ENCODE measurements at places on chromosomes 6 and 20.

- DNase-seq = no peak
Observed at GRCh38 chr20:8292793-8293192, 160.7 kb downstream of the PLCB1 start.

DNA sequence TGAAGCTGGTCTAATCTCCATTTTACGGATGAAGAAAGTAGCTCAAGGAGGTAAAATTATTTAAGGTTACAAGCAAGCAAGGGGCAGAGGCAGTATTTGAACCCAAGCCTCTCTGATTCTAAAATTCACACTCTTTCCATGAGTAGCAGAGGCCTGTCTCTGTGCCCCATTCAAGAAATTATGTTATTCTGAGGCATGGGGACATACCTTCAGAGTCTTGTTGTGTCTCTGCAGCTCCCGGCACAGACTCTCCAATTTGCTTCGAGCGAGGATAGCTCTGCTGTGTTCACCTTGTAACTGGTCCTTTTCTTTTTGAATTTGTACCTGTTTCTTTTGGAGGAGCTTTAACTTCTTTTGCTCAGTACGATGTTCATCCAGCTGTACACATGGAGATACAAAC is 21.5 kb downstream of the TXLNB start:
- DNase-seq = no peak

DNA sequence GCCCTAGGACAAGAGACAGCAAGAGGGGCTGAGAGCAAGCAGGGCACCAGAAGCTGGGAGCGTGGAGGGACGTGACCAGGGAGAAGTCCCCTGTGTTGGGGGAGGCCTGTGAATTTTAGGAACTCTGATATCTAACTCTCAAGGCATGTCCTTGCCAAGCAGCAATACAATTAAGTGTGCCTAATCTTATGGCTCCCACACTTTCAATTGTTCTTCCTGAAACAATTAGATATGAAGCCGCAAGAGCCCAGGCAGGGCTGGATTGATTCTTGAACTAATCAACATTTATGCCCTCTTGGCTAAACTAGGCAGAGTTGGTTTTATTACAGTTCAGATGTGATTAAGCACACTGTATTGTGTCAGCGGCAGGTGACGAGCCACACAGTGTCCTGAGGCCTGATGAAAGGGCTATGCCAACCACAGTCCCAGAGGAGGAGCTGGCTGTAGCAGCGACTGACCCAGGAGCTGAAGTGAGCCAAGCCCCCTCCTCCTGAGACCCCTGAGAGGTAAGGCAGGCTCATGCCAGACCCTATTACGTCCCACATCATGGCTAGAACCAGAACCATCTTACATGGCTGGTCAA is 4.2 kb upstream of the MAVS start:
- no peak for DNase-seq

- no peak for DNase-seq
Observed at GRCh38 chr6:161476711-161477110, 202.8 kb upstream of the AGPAT4 start.

GRCh38 chr6:142887517-142887916 is 57.5 kb downstream of the HIVEP2 start:
- no peak for DNase-seq

GRCh38 chr6:36641543-36641942 is 37.0 kb upstream of the CDKN1A start:
- DNase-seq = no peak

- DNase-seq = no peak
Observed at GRCh38 chr20:50023116-50023805, 40.5 kb downstream of the SNAI1 start.

DNA sequence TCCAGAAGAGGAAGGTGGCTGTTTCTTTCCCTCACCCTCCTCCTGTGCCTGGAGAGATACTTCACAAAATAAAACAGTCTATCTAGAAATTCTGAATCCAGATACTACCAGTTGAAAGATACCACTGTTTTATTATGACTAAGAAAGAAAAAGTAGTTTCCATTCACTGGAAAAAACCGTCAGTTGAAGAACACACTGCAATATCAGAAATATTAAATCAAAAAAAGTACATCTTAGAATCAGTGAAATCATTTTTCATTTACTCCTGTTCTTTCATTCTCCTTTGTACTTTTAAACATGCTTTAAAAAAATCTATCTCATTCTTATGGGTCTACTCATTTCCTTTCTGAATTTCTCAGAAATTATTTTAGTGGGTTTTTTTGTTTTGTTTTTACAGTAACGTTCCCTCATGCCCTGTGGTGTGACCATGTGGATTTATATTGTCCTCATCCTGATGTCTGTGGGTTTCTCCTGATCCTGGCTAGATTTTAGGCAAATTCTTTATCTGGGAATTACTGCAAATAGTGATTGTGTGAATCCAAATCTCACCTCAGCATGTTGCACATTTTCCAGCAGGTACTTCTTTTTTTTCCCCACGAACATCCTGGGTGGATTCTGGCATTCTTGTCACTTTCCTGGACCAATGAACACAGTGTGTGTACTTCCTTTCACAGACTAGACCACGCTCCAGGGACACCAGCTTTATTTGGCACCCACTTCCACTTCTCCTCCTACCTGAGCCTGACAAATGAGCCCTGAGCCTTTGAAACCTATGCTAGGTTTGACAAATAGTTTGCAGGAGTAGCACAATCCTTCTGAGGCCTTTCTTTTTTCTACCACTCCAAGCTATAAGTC is 114.0 kb upstream of the LAMP5 start:
- no peak for DNase-seq

DNA sequence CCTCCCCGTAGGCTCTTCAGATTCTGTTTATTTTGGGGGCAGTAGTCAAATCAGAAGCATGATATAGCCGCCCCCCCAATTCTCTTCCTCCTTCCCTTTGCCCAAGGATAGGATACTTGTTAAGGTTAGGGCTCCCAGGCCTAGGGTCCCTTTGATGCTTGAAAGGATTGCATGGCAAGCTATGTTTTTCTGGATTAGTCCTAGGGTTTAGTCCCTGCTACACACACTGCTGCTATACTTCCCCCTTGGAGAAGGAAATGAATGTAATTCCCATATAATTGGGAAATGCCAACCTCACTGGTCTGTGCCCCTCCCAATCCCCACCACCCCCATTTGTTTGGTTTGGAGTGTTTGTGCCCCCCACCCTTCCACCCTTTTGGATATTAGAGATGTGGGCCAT is 62.8 kb downstream of the ZFAND3 start:
- DNase-seq = no peak

All from GM20000 (cell line).